ENCODE measurements at places on chromosomes 12 and 14.
A peak's percentile ranks its signal among the peaks of the same experiment; 100 is the strongest.

- no peak for DNase-seq
These were observed 67.8 kb upstream of the FICD start for GRCh38 chr12:108447168-108447832.

GRCh38 chr12:116141110-116141832, 136.2 kb downstream of the MED13L start:
- DNase-seq: no peak

DNA sequence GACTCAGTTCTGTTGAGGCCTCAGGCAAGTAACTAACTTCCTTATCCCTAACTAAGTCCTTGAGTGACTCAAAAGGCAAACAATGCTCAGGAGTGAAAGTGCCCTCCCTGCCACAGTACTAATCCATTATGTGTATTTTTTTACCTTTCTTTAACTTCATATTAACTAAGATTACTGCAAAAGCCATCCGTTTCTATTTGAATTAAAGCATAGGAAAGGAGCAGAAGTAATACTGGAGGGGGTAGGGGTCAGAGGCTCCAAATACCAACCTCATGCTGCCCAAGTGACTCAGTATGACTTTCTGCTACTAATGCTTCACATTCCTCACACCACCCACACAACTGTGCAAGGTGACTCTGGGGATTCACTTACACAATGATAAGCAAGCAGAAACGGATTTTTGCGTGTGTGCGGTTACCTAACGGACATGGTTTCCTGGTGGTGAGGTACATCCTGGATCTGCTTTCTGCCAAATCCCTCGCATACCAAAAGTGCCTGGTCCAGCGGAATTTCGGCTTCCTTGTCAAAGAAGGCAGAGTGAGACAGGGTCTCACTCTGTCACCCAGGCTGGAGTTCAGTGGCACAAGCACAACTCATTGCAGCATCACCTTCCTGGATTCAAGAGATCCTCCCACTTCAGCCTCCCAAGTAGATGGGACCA, 25.1 kb downstream of the MOK start:
- DNase-seq: no peak

GRCh38 chr12:129440278-129440677, 463.5 kb downstream of the TMEM132D start:
- DNase-seq: no peak

- DNase-seq: no peak
These were observed 56.0 kb downstream of the PTPRB start for GRCh38 chr12:70581208-70581607.

DNA sequence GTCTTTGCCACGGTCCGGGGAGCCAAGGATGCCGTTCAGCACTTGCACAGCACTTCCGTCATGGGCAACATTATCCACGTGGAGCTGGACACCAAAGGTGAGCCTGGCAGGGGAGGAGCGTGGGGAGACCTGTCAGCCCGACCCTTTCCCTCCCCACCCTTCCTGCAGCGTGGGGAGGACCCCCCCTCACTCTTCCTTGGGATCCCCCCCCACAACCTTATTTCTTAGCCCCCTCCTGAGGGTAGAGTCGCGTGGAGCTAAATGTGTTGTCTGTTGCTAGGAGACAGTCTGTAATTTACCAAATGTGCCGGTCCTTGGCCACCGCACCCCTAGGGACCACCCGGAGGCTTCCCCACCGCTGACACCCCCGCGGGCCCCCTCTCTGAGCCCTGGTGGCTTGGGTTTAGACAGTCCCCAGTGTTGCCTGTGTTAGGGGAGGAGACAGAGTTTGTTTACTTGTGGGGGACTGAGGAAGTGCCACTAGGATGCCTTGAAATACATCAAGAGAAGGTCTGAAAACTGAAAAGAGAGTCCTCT, 2.3 kb downstream of the SETD1B start:
- DNase-seq: peak; percentile 38

- DNase-seq: no peak
These were observed 10.4 kb downstream of the NYNRIN start for GRCh38 chr14:24409192-24409591.

DNA sequence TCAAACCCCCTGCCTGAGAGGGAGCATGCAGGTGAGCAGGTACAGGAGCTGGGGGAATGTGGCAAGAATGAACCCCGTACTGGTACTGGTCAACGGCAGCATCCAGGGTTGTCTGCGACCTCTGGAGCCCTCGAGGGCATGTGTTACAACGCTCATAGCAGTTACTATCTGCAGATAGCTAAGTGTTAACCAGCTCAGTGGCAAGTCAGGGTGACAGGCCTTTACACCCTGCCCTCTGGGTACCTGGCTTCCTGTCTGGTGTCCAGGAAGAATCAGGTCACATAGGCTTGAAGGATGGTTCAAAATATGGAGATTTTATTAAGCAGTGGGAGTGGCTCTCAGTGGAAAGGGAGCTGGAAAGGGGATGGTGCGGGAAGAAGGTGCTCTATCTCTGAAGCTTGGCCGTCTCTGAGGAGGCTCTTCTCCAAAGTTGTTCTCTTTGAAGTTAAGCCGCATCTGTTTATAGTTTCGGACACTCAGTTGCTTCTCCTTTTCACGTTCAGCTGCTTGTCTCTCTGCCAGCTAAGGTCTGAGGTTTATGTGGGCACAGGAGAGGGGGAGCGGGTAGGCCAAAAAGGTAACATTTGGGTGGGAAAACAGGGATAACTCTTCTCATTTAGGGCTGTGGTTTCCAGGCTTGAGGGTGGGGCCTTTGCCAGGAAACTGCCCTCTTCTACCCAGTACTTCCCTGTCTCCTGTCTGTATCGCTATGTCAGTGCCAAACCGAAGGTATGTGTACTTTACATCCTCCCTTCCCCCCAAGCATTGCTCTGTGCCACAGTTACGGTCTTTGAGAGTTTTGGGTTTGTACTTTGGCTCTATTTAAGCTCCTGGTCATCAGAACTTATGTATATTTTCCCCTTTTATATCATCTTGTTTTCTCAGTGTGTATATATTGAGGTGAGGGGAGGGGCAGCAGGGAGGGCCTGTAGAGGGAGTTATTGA, 305.8 kb downstream of the RGS6 start:
- no peak for DNase-seq

- DNase-seq: no peak
These were observed 23.0 kb downstream of the KCNJ8 start for GRCh38 chr12:21751517-21751916.

DNA sequence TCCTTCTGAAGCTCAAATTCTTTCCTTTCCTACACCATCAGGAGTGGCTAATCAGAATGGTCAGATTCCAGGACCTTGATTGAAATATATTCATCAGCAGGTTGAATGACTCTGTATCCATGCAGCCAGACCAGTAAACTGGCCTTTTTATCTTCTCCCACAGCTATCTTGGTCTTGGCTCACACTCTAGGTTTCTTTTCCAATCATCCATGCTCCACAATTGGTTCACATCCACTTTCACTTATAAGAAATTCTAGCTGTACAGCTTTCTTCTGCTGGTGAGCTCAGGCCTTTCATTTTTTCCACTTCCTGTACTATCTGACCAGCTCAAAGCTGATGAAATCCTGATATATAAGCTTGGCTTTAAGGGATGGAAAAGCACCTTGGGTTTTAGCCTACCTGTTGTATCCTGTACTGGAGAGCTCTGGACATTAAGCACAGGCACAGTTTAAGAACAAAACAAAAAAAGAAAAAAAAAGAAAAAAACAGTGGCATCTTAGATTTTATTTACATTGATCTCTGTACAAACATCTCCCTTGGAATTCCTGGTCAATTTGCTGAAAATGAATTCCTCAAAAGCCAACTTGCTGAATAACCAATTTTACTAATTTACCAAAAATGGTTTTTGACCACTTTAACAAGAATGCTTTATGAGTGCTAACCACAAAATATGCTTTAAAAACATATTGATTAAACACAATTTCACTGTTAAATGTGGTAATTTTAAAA, 91.6 kb upstream of the PAWR start:
- DNase-seq: no peak

GRCh38 chr12:14989790-14990189, 16.9 kb downstream of the PDE6H start:
- no peak for DNase-seq

GRCh38 chr12:28130234-28130624, 60.0 kb upstream of the CCDC91 start:
- no peak for DNase-seq

DNA sequence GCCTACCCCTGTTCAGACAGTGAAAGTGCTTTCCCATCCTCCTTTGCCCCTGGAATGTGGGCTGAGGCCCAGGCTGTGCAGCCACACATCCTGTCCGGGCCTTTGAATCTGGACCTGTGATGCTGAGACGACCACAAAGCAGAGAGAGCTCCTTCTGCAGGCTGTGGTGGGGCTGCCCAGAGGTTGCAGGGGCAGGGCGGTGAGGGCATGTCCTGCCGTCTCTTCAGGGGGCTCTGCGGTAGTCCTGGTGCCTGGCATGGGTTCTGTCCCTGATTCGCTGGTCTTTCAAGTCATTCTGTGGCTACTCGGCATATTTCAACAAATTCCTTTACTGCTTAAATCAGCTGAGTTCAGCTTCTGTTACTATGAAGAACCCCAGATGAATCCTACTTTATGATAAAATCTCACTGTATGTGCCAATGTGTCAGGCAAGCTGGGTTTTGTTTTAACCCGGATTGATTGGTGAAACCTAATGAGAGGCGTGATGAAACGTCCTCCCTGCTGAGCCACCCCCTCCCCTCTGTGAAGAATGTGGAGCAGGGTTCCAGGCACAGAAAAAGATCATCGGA, 63.4 kb upstream of the DICER1 start:
- no peak for DNase-seq

GRCh38 chr12:4663971-4664505, 15.1 kb downstream of the NDUFA9 start:
- DNase-seq: no peak

- DNase-seq: no peak
These were observed 658.7 kb downstream of the SOX5 start for GRCh38 chr12:23290627-23291330.

GRCh38 chr12:4215229-4216186, 58.1 kb upstream of the CCND2 start:
- peak; percentile 17 for DNase-seq

- no peak for DNase-seq
These were observed 362.2 kb downstream of the CCDC91 start for GRCh38 chr12:28552251-28552970.

DNA sequence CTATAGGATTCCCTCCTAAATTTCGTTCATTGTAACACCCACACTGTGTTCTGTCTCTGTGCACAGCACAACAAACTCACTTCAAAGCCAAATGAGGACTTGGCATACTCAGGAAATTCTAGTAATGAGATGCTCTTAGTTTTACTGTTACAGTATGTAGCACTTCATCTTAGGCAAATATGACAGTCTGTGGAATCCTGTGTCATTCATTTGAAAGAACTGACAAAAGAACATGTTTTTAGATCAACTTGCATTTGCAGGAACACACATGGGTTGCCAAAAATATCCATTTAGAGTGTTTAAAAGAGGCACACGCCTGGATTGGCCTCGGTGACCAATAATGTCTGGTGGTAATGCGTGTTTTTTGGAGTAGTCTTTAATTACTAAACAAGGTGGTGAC, 56.5 kb downstream of the PDE3A start:
- no peak for DNase-seq

DNA sequence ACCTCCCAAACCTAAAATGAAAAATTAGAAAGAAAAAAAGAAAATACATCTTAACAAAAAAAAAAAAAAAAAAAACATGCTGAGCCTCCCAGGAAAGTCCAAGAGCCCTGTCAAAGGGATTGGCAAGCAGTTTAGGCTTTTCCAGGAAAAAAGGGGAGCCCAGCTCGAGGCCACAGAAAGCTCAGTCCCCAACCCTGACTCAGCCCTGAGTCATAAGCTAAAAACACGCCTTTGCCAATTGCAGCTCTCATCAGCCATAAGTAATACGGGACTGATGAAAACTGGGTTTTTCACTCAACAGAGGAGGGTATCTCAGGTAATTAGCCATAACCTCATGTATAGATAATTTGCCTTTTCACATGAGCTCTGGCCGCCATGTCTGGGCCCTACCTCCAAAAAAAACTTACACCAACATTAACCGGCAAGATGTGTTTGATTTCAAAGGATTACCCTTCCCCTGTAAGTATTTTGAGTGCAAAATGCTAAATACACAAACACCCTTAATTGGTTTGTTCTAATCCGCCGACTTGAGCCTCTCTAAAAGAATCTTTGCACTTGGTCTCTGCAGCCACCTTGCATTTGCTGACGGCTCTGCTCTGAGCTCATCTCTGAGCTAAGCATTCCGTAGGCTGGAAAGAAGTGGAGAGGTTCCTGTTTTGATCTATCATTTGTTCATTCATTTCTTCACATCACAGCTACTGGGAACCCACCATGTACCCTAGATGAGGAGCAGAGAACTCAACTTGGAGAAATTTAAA, 319.2 kb downstream of the BCL11B start:
- no peak for DNase-seq

GRCh38 chr12:65195387-65196055, 26.1 kb downstream of the LEMD3 start:
- no peak for DNase-seq

Measured in central memory CD4-positive, alpha-beta T cell (primary cell).